ENCODE measurements at places on chromosomes 3 and 15.

DNA sequence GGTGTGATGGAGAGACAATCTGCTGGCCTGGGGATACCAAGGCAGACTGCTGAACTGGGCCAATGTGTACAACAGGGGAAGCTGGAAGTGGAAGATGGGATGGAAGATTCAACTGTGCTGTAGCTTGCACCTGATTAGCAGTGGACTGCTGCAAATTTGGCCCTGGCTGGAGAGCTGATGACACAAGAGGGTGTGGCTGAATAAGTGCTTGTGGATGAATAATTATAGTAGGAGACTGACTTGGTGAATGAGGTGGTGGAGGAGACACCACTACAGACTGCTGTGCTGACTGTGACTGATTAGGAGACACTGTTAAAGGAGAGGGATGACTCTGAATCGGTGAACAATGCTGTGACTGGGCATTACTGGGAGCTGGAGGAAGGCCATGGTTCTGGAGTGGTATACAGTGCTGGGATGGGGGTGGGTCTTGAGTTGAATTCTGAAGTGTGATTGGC is 52.5 kb downstream of the PHC3 start:
- DNase-seq = no peak

DNA sequence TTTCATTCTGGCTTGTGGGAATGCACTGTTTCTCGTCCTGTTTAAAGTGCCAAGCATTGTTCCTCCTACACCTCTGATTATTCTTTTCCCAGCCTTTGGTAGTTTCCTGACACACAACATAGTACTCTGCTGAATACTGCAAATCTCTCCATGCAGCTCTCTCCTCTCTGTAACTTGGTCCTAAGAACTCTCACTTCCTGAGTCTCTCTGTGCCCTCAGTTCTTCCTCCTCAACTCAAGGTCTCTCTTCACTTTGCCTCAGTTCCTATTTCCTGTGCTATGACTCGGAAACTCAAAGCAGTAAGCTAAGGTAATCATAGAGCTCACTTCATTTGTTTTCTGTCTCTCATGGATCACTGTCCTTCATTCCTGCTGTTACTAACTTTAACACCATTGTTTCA is 113.4 kb downstream of the ZNF280D start:
- DNase-seq = no peak

DNA sequence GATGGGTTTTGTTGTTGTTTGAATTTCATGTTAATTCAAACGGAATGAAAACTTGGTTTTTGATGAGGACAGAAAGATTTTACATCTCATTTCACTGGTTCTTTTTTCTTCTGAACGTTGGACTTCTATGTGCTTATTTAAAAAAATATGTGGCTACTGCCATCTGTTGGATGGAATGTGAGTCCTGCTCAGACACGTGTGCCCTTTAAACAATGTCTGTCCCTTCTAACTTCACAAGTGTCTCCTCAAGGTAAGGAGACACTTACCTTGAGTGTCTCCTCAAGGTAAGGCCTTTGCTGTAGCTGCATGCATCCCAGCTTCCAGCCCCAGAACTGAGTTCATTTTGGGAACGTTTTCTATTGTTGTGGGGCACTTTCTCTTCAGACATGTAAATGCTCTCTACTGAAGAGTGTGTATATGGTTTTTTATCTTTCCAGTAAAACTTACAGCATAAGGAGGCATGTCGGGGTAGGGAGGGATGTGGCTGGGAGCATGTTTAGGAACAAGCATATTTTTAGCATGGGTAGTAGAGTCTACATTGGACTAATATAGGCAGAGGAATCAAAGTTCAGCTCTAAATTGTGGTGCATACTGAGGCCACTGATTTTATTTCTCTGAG is 63.1 kb upstream of the UBE3A start:
- DNase-seq = peak; percentile 29

GRCh38 chr3:188742755-188743550 is 428.8 kb upstream of the TPRG1 start:
- no peak for DNase-seq

DNA sequence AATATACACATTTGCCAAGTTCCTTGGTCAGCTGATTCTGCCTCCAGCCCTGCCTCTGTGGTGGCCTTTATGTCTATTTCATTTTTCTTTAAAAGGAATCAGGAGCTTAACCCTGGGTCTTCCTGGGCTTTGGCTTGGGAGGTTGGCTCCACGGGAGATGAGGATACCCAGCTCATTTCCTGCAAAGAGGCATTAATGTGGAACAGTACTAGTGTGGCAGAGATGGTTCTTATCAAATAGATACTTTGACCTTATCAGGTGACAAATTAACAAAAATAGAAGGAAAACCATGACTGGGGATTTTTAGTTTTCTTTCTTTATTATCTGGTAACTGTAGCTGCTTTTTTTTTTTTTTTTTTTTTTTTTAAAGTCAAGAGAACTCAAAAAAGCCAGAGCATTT is 42.8 kb downstream of the BBS4 start:
- no peak for DNase-seq

Data from SK-N-DZ (cell line).